NCI-H2081 treated with DMSO at 0.1 percent for 48 hours (cell line): ENCODE measurements at places on chromosomes 4 and X.
A peak's percentile ranks its signal among the peaks of the same experiment; 100 is the strongest.

GRCh38 chr4:106715825-106716224 lies 320.3 kb downstream of the DKK2 start:
- no peak for DNase-seq

DNA sequence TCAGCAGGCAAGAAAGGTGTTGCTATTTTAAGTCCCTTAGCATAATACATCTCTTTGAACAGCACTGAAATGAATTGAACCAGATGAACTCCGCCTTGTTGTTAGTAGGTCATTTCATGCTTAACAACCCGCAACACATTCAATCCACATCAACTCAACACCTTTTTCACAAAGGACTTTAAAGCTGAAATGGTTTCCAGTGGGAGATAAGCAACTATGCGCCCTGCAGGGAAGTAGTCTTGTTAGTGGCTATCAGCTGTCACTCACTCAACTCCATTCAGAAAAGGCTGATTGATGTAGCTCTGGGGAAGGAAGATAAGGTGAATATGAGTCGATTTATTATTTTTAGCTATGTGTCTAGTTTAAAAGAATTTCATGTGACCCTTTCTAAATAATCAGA lies 46.0 kb downstream of the ATP8A1 start:
- no peak for DNase-seq

DNA sequence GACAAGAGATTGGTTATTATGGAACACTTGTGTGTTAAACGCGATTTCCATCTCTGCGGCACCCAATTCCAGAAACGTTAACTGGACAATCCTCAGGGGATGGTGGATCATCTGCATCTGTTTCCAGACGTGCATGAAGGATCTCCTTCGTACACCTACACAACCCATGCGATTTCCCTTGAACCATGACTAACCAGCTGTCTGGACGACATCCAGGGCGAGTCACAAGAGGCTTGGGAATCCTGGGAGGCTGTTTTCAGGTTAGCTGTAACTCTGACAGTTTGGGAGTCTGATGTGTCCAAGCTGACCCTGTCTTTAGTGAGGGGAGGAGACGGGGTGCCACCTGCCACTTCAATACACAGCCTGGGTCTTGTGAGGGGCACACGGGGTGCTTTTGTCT lies 84.5 kb downstream of the GATB start:
- no peak for DNase-seq

DNA sequence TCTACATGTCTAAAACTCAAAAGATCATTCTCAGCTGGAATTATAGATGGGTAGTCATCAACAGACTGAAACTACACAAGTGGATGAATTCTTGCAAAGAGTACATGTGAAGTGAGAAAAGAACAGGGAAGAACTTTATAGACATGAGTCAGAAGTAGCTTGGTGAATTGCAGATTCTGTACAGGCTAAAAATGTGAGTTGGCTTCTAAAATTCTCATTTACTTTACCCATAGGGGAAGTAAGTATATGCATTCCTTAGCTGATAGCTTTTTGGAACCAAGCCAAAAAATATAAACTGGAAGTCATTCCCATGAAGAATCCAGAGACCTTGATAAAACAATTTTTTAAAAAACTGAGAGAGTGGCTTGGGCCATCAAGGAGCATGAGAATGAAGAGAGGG lies 584.2 kb upstream of the FTHL17 start:
- DNase-seq: no peak

DNA sequence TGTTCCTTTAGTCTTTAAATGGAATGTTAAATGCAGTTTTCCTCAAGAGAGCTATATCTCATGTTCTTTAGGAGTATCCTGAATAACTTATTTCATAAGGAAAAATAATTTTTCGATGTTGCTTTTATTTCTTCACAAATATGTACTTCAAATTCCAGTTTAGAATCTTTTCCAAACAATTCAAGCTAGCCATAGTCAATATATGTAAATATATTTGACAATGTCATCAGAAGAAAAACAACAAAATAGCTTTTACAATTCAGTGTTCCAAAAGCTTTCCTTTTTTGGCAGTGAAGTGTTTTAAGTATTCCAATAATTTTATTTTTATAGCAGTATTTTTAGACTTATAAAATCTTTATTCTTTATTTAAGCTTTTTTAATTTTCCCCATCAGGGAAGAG lies 1532.0 kb downstream of the PCDH18 start:
- no peak for DNase-seq

DNA sequence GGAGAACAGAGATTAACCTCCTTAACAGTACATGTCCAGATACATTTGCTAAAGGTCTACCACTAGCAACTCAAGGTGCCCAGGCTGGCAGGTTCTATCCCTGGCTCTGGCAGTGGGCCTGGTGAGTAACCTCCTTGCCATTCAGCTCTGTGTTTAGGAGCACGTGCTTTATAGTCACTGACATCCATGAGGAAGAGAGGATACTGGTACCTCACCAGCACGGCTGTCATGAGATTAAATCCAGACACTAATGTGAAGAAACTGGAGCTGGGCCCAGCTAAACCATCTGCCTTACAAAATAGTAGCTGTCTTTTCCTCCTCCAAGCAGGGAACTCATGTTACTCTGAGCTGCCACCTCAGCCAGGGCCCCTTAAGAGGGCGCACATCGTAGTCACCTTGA lies 45.3 kb downstream of the GPRASP3 start:
- DNase-seq: no peak

- no peak for DNase-seq
These were observed 24.6 kb downstream of the VSIG4 start for GRCh38 chrX:66015152-66015831.

DNA sequence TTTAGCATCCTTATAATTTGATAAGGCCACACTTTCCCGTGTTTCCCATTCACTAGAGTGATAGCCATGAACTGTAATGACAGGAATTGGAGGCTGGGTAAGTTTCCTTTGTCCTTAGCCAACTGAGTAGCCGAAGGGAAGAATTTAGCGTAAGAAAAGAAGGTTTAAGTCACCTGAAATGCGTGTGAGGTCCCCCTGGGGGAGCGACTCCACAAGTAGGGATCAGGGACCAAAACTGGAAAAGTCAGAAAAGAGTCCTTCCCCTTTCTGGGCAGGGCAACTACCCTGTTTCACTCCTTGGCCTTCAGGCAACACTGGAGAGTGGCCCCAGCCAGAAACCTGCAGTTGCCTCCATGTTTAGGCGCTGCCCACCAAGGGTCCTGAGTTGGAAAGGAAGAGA lies 81.6 kb upstream of the MED14 start:
- no peak for DNase-seq

DNA sequence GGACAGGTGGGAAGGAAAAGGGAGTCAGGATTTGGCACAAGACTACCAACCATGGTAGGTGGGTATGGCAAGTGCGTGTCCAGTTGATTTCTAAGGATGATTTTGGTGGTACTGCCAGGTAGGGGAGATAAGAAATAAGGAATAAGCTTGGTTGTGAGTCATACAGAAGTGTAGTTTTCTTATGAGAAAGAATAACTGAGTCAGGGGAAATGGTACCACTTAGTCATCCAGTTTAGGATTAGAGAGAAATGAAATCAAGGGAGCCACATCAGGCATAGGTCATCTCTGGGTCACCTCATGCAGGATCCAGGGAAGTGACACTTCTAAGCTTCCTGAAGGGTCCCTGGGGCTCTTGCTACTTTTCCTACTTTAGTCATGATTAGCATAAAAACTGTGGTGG lies 107.1 kb upstream of the C1GALT1C1 start:
- DNase-seq: no peak

DNA sequence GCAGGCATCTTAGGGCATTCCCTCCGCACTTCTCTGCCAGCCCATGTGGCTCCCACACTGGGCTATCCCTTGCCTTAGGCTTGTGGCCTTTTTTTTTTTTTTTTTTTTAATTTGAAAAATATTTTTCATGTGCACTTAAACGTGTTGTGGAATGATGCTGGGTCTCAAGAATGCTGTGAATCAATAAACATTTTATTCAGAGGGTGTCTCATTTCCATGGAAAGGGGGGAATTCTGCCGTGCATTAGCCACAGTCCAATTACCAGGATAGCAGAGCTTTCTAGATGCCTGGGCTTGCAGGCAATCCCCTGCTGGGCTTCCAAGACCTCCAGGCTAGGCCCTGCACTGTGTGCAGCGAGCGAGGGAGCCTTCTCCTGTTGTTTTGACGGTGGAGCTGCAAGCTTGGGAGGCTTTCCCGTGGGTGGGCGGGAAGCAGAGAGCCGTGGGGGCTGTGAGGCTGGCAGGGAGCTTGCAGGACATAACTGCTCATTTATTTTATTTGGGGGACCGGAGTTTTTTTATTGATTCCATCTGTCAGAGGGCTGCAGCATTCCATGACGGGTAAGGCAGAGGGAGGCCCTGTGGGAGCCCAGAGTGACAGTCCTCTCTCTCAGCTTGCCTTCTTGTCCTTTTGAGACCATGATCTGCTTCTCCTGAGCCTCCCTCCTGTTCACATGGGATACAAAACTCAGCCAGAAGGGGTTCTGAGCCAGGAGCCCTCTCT lies 2.6 kb upstream of the CPZ start:
- DNase-seq: no peak

GRCh38 chr4:7763788-7764187 lies 175.9 kb downstream of the AFAP1 start:
- DNase-seq: no peak

DNA sequence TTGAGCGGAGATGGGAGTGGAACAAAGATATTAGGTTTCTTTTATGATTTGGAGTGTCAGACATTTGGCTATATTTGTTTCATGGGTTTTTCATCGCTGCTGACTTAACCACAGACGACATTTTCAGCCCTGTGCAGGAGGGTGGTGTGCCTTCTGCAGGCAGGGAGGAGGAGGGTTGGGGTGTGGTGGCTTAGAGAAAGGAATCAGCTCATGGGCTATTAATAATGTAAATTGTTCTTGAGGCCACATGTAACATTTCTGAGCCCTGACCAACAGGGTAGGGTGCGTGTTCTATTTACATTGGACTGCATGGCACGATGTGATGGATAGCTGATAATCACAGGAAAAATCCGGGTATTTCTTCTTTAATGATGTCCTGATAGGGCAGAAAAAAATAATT lies 67.6 kb downstream of the POLA1 start:
- no peak for DNase-seq

DNA sequence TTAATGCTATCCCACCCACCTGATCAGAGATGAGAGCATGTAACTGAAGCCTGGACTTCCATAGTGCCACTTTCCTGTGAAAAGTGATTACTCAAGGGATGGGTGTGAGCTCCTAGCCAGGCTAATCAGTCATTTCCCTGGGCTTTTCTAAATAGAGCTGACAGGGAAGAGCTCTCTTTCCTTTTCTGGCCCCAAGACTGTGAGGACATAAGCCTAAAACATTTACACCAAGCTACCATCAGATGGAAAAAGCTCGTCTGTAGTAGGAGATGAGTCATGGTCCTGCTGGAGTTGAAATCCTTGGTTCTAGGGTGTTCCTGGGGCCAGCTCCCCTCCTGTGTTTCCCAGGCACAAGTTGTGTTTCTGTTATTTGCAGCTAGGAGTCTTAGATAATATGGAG lies 52.4 kb upstream of the NDP start:
- no peak for DNase-seq

- no peak for DNase-seq
These were observed 480.1 kb upstream of the FTHL17 start for GRCh38 chrX:31551913-31552312.

DNA sequence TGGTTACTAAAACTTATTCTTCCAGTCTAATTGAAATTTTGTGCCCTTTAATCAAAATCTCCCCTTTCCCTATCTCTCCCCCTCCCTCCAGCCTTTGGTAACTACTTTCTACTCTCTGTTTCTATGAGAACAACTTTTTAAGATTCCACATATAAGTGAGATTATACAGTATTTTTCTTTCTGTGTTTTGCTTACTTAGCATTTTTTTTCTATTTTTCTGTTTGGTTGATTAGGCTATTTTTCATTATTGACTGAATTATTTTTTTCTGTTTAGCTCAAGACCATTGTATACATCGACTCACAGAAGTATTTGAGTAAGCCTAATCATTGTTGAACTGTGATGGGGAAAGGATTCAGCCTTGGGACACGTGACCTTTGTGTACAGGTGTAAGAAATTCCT lies 116.4 kb downstream of the PHEX start:
- DNase-seq: no peak

DNA sequence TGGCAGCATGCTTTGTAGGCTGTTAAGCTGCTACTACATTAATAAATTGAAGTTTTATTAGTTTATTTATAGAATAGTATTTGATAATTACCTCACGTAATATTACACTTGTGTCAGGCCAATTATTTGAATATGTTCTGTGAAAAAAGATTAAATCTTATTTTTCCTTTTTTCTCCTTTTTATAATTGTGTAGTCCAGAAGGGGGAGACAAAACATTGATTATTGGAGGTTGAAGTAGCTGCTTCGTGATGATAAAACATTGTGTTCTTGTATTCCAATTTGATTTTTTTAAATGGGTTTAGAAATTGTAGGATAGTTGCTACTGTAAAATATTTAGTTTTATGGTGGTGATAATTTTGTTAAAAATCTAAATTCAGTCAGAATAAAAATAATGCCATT lies 85.7 kb downstream of the DIAPH2 start:
- DNase-seq: no peak

- DNase-seq: no peak
These were observed 306.6 kb downstream of the STK32B start for GRCh38 chr4:5357870-5358269.

DNA sequence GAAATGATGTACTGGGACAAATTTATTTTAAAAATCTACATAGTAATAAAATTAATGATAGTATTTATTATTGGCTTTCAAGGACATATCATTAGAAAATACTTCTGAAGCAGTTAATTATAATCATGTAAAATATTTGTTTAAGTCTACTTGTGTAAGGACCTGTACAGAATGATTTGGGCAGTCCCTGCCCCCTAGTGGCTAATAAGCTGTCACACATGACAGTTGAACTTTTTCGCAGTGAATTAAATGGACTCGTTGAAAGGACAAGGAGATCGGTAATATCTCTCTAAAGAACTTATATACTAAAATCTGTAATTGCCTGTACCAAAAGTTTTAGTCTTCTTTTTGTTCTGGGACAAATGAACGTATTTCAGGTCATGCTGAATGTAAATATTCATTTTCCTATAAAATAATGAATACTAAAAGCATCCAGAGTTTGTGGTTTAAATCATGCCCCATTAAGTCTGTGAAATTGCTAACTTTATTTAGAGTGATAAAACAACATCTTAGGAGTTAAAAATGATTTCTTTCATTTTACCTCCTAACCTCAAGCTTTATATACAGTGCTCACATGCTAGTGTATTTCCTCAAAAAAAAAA lies 13.6 kb downstream of the EXOC1 start:
- DNase-seq: peak; percentile 31

- DNase-seq: no peak
These were observed at the start of gene GPC4 for GRCh38 chrX:133415276-133416105. Gene GPC4 (minus strand): TSS chrX:133415489. CDS start chrX:133414965, 524 bp downstream.
